ENCODE measurements at places on chromosomes 7 and 10. TPM values are rescaled to one million over a fixed set of nuclear protein-coding genes. Genes with fewer than 3 reads are reported as not detected.

DNA sequence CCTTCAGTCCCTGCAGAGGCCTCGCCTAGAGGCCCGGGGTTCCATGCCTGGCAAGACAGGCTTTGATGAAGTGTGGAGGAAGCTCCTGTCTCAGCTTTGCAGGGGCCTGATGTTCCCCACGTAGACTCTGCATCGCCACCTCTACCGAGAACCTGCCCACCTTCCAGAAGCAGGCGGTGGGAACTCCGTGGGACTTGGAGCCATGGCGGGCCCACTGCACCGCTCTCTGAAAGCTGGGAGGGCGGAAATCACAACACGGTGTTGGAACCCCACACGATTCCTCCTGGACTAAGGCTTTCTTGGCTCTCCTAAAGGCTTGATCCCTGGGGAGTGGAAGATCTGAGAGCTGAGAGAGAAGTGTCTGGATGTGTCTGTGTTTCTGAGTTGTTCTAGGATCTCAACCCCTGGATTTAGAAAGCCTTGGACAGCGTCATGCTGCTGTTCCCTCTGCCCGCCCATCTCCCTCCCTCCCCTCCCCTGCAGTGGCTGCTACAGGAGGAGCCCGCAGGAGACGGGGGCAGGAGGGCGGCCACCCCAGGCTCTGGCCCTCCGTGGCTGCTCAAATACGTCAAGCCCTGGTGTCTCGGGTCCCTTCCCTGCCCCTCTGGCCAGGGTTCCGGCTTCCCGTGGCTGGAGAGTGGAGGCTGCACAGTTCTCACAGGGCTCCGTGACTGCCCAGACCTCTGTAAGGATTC, 79.7 kb downstream of the VIPR2 start:
- no peaks in the 10 kb centered on the region for H3K36me3 ChIP-seq
- H3K27me3 ChIP-seq: peaks cover 6% of the 10 kb centered on the region
- no peak overlapping the region for H3K4me3 ChIP-seq
- no peak for DNase-seq

IGFBP3 gene
- total RNA-seq: 10.3 TPM

DNA sequence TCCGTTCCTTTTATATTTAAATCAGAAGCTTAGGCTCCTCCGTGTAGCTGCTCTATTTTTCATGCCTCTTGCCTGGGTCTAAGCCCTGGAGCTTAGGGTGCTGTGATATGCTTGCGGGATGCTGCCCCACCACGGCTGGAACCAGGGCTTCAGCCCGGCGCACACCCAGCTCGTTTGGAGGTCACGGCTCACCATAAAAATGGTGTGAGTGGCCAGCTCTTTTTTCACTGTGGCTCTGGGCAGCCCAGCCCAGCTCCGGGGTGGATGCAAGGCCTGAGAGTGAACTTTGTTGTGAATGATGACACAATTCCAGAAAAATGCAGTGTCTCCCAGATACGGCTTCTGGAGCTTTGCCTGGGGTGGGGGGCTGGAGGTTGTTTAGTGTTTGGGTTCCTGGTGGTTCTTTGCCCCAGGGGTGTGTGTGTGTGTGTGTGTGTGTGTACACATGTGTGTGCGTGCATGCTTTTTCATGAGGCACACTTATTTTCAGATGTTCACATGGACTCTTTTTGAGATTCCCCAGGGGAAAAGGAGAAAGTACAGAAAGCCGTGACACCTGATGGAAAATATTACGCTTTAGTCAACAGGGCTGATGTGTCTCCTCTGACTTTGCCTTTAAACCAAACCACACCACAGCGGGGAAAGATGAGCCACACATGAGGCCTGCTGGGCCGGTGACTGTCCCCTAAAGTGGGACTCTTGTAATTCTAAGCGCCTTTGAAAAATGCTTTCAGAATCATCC, 46.2 kb downstream of the GRK5 start:
- H3K27ac ChIP-seq: peak overlapping the region; percentile 94
- DNase-seq: no peak
- H3K36me3 ChIP-seq: no peaks in the 10 kb centered on the region
- no peaks in the 10 kb centered on the region for H3K27me3 ChIP-seq

GPR37 gene
- total RNA-seq: 6.6 TPM

- no peaks in the 10 kb centered on the region for H3K36me3 ChIP-seq
- H3K4me3 ChIP-seq: peak overlapping the region; percentile 37
- peaks cover 42% of the 10 kb centered on the region for H3K4me1 ChIP-seq
- H3K27ac ChIP-seq: peak overlapping the region; percentile 50
- DNase-seq: no peak
These were observed 144.4 kb downstream of the PKD1L1 start for GRCh38 chr7:47803846-47804245.

- peaks cover 17% of the 10 kb centered on the region for H3K27me3 ChIP-seq
- no peaks in the 10 kb centered on the region for H3K36me3 ChIP-seq
- H3K4me1 ChIP-seq: peaks cover 28% of the 10 kb centered on the region
- H3K27ac ChIP-seq: no peak overlapping the region
- H3K4me3 ChIP-seq: no peak overlapping the region
These were observed 80.5 kb upstream of the PRKG1 start for GRCh38 chr10:50993771-50994251.

DNA sequence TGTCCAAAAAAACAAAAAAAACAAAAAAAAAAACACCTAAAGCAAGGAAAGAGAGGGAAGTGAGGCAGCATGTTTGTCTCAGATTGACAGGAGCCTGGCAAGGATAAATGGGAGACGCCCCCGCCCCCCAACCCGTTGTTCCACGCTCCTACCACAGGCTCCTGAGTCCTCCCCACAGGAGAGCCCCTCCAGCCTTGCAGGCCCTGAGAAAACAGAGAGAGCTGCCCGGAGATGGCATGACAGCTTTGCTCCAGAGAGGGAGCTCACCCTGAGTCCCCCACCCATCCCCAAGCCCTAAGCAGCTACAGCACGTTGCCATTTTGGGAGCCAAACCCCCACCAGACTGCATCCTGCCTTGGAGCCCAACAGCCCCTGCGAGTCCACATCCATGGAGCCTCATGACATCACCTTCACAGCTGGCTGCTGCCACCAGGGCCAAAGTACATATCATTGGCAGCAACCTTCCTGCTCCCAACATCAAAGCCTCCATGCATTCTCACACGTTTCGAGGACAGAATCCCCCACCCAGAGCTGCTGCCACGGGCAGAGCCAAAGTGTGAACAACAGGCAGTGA, 1283.3 kb downstream of the TYW1 start:
- H3K4me1 ChIP-seq: no peaks in the 10 kb centered on the region
- H3K4me3 ChIP-seq: no peak overlapping the region
- no peaks in the 10 kb centered on the region for H3K36me3 ChIP-seq

All from progenitor cell of endocrine pancreas (in vitro differentiated cells).